Erythroblast (primary cell): ENCODE measurements at places on chromosomes 11 and 22.

GRCh38 chr11:68120273-68121066, 718 bp downstream of the CHKA start:
- DNase-seq, result peak; percentile 81

GRCh38 chr22:22408731-22409696, 99.5 kb downstream of the ZNF280B start:
- no peak for DNase-seq

- DNase-seq, result no peak
These were observed 33.4 kb upstream of the ANGPTL5 start for GRCh38 chr11:101949680-101950220.

GRCh38 chr11:5507933-5508305, 1.8 kb downstream of the UBQLN3 start:
- DNase-seq, result no peak

DNA sequence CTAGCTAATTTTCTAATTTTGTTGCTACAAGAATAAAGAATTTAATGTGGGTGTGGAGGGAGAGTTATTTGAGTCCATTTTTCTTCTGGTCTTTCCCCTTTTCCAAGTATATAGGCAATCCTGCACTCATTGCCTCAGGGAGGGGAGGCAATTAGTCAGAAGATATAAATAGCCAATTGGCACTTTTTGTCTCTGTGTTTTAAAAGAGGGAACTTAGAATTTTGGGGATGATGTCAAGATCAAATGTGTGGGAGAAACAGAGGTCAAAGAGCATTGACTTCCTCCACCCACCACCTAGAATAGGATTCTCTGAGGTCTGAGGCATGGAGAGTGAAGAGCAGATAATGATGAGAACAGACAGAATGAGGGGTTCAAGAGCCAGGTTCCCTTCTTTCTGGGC, 120.3 kb upstream of the ZC3H12C start:
- DNase-seq, result no peak

DNA sequence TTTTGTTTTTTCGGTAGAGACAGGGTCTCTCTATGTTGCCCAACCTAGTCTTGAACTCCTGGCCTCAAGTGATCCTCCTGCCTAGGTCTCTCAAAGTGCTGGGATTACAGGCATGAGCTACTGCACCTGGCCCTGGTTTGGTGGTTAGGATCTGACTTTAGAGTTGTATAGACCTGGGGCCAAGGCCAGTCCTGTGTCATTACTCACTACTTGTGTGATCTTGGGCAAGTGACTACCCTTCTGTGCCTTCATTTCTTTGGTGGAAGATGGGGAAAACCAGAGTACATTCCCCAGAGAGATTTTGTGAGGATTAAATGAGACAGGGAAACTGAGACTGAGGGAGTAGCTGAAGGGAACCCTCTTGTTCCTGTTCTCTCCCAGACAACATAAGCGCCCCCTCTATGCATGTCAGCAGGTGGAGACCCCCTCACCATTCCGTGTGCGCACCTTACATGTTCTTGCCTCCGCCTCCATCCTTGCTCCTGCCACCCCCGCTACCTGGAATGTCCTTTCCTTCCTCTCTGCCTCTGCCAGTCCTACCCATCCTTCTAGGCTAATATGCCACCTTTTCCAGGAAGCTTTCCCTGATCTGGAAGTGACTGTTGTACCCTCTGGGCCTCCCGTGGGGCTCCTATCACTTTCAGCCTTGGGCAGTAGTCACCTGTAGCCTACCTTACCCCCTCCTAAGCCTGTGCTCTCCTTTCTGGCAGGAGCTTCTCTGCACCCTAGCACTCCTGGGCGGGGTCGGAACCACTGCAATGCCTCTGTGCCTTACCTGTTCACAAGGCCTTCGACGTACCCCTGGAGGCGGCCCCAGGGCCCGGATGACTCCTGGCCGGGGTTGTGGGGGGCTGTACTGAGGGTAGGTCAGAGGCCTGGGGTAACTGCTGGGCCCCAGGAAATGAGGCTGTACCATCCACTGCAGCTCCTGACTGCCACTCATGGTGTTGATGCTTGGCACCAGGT, 3.9 kb downstream of the FOSL1 start:
- no peak for DNase-seq

DNA sequence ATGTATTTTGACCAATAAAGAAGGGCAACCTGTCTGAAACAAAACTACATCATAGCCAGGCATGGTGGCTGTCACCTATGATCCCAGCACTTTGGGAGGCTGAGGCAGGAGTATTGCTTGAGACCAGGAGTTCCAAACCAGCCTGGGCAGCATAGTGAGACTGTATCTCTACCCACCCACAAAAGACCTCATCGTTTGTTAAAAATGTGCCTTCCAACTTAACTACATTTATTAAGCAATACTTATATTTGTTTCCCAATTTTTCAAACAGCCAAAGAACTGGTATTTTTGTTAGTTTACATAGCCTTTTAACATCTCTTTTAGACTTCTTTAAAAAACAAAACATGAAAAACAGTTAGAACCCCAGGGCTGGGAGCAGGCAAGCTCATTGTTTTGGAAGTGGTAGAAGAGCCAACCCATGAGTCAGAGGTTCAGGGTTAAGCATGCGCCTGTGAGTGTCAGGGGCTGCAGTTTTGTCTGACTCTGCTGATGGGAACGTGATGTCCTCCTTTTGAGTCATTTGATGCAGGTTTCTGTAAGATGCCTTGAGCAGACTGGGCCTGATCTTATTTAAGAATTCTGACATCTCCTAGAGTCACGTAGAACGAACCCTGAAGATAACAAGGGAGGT, 53.9 kb upstream of the CRTAM start:
- no peak for DNase-seq

GRCh38 chr11:58921778-58922390, 17.4 kb upstream of the GLYATL1 start:
- no peak for DNase-seq

DNA sequence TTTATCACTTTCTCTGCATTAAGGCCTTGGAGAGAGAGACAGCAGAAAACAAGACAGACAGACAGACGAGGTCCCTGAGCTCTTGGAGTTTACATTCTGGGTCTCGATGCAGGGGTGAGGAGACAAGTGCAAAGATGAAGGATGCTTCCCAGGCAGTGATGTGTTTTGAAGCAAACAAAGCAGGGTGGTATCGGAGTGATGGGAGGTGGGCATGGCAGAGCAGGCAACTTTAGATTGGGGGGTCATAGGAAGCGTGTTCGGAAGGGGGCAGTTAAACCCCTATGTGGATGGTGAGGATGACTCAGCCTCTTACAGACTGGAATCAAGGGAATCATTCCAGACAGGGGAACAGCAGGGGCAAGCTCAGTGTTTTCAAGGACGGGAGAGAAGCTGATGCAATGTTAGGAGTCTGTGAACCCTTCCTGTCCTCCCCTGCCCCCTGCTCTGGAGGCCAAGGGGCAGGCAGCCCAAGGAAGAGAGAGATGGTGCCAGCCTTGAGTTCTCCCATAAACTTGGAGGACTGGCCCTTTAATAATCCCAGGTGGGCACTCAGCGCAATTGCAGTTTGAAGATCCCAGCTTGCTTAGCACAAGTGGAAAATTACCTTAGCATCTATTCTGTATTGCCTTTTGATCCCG, 180.2 kb downstream of the CHST1 start:
- DNase-seq, result no peak

DNA sequence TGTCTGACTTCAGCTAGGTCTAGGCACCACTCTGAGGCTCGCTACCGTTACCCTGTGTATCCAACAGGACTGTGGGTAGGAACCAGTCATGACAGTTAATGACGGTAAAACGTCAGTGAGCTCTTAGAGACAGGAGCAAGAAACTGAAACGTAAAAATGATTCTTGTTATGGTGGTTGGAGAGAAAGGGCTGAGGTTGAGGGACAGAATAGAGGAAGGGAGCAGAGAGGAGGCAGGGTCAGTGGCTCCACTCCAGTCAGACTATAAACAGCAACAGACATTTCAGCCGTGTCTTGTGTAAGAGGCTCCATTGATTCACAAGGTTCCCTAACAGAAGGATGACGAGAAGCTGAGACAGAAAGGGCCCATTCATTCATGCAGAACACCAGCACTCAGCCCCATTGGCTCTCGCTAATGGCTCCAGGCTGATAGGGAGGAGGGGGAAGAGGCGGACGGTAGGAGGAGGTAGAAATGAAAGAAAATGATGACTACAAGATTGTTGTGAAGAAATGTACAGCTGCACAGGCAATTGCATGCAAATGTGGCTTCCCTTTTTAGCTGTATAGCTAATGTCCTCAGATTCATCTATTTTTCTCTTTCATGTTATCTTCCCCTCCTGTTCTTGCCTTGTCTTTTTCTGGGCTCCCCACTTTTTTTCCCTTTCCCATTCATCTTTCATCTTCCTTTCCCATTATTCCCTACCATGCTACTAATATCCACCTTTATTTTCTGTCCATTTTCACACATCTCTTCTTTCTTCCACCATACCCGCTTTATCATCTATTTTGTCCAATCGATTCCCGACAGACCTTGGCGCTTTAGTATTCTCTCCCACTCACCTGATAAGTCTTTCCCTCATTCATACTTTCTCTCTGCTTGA, 34.3 kb downstream of the ETS1 start:
- DNase-seq, result no peak

- no peak for DNase-seq
These were observed 21.5 kb downstream of the LRRC32 start for GRCh38 chr11:76649011-76649410.

- DNase-seq, result no peak
These were observed 15.0 kb downstream of the PRDM11 start for GRCh38 chr11:45161252-45162063.

DNA sequence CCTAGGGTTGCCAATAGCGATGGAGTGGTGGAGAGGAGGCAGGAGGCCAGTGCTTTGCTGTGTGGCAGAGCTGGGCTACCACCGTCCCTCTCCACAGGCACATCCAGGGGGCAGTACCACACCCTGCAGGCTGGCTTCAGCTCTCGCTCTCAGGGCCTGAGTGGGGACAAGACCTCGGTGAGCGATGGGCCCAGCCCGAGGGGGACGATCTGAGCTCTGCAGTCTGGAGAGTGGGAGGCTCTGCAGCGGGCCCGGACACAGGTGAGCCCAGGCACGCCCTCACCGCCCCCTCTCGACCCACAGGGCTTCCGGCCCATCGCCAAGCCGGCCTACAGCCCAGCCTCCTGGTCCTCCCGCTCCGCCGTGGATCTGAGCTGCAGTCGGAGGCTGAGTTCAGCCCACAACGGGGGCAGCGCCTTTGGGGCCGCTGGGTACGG, 2.5 kb downstream of the PKP3 start:
- no peak for DNase-seq

DNA sequence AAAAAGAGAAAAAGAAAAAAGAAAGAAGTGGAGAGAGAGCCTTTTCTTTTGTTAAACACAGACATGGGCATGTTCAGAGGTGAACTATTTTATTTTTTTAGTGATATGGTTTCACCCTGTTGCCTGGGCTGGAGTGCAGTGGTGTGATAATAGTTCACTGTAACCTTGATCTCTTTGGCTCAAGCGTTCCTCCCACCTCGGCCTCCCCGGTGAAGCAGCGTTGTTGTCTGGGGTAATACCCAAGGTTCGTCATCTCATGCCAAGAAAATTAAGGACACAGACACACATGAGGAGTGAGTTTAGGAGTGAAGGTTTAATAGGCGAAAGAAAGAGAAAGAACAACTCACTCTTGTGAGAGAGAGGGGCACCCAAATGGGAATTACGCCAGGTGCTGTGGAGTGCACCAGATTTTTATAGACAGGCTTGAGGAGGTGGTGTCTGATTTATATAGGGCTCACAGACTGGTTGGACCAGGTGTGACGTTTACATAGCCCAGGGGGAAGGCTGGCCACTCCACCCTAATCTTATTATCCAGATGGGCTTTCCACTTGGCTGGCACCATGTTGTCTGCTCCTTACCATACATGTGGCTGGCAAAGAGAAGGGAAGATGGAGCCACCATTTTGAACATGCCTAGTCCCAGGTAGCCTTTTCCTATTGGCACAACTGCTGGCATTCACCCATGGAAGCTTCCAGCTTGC, 42.3 kb downstream of the GRAMD1B start:
- DNase-seq, result no peak

DNA sequence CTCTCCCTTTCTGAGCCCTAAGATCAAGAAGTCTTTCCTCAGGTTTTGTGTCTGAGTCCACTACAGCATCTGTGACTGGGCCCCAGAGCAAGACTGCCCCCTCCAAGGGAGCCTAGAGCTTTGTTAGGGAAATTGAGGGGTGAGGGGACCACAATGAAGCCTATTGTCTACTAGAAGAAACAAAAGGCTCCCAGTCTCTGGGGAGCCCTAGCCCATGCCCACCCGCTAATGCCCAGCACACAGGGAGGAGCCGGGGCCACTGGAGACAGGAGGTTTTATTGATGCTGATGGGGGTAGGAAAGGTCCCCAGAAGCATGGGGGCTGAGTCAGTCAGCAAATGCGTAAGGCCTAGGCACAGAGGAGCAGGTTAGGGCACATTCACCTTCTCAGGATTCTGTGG, 14.0 kb downstream of the RHOG start:
- DNase-seq, result no peak

DNA sequence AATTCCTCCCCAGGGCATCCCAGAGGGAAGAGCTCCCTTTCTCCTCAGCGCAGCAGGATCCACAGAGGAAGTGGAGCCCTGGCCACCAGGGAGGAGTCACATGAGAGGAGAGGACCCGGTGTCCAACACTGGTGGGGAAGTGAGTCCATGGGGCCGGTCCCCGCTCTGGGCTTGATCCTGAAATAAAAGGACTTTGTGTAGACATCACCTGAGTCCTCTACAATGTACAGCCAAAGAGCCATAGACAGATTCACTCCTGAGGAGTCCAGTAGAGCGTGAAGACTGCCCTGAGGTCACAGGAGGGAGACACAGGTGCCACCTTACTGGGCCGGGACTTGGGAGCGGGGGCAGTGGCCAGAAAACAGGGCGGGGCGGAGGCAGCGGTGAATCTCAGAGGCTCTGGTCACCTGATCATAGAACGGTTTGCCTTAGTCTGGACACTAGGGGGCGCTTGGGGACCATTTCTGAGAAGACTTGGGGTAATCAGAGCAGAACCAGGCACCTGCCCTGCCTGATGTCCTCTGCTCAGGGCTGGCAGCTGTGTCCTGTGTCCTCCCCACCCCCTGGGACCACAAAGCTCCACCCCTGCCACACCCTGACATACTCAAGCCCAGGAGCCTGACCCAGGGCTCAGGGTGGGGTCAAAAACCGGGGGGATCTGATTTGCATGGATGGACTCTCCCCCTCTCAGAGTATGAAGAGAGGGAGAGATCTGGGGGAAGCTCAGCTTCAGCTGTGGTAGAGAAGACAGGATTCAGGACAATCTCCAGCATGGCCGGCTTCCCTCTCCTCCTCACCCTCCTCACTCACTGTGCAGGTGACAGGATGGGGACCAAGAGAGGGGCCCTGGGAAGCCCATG, 112.7 kb downstream of the VPREB1 start:
- peak; percentile 69 for DNase-seq

DNA sequence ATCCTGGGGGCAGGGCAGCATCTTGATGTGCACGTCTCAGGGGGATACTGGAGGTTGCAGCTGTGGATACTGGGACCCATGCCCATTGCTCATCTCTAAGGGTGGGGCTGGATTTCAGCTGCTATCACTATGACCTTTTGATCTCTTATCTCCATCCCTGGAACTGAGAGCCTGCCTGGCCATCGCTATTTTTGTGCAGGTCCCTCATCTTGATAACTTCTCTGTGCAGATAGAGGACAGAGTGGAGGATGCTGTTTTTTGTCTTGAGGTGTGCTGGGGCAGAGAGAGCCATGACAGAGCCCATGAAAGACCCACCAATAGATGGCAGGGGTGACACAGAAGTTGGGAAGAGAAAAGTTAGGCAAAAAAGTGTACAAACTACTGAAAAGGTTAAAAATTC, 5.1 kb upstream of the INSC start:
- DNase-seq, result no peak

GRCh38 chr11:19320827-19321226, 80.1 kb upstream of the E2F8 start:
- no peak for DNase-seq
